ENCODE measurements at places on chromosomes 2 and 18.
A peak's percentile ranks its signal among the peaks of the same experiment; 100 is the strongest.

- peak; percentile 91 for DNase-seq
Observed at GRCh38 chr2:10122500-10123280, at the start of gene RRM2. Gene RRM2, plus strand, starts transcription at chr2:10122739. Its CDS starts 60 bp downstream, at chr2:10122799.

- no peak for DNase-seq
Observed at GRCh38 chr18:79962835-79963657, 1.4 kb upstream of the HSBP1L1 start.

GRCh38 chr2:102001767-102002142 lies 10.0 kb downstream of the IL1R2 start:
- DNase-seq: no peak

DNA sequence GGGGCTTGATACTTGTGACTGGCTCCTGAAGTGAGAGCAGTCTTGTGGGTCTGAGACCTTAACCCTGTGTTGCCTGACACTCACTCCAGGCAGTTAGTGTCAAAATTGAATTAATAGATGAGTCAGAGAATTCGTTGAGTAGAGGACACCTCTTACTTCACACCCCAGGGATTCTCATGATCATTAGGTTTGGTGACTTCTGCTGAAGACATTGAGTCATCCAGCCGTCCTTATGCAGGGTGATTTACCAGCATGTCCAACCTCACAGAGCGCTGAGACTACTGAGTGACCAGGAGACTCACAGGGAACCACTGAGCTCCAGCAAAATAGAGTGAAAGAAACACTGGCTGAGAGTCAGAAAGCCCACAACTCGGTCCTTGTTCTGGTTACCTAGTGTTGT lies 36.0 kb upstream of the EVA1A start:
- no peak for DNase-seq

- DNase-seq: no peak
Observed at GRCh38 chr2:63432373-63432772, 155.9 kb downstream of the WDPCP start.

- no peak for DNase-seq
Observed at GRCh38 chr18:8029061-8029460, 461.9 kb downstream of the PTPRM start.

GRCh38 chr18:3044931-3045698 lies 32.2 kb upstream of the LPIN2 start:
- no peak for DNase-seq

- DNase-seq: no peak
Observed at GRCh38 chr2:209239585-209239938, 184.3 kb upstream of the MAP2 start.

GRCh38 chr2:167381349-167381748 lies 493.1 kb downstream of the XIRP2 start:
- no peak for DNase-seq

GRCh38 chr18:49584394-49584793 lies 22.5 kb downstream of the LIPG start:
- DNase-seq: no peak

DNA sequence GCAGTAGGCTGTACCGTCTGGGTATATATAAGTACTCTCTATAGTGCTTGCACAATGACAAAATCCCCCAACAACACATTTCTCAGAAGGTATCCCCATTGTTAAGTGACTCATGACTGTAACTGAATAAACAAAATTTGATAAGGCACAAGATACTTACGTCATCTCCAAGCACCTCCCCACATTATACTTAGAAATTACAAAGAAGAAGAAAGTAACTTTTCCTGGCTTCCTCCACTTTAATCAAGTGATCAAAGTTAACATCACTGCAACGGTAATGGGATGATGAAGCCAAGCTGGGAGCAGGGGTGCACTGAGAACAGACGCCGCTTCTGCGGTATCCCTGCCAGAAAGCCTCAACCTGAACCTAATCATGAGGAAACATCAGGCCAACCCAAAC lies 9.7 kb downstream of the TNS1 start:
- DNase-seq: no peak

- no peak for DNase-seq
Observed at GRCh38 chr2:60945341-60945740, 64.0 kb downstream of the REL start.

DNA sequence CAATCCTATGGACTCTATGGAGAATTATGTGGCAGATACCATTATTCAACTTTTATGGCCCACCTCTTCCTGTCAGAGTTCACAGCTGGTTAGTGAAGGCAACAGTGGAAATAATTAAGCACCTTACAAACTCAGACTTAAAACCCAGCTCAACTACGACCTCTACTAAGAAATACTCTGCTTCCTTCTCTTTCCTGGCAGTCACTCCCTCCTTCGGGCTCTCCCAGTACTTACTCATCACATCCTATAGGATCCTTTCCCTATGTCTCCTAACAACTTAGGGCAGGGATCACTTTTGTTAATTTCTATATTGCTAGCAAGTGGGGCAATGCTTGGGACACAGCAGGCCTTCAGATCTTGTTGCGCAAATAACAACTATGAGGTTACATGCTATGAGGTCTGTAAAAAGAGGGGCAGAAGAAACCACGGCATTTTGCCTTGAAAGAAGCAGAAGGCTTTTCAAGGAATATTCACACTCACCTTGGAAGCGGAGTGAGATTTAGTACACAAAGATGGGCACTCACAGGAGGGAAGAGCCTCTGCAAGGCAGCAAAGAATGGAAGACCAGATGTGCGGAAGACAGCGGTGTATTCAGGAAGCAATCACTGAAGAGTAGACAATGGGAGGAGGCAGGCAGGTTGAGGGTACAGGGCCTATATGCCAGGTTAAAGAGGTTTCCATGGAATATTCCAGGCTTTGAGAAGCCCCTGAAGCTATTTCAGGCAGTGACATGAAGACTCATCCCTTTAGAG lies 2.1 kb downstream of the STK39 start:
- DNase-seq: no peak

GRCh38 chr2:50443868-50444630 lies 587.9 kb downstream of the NRXN1 start:
- no peak for DNase-seq

DNA sequence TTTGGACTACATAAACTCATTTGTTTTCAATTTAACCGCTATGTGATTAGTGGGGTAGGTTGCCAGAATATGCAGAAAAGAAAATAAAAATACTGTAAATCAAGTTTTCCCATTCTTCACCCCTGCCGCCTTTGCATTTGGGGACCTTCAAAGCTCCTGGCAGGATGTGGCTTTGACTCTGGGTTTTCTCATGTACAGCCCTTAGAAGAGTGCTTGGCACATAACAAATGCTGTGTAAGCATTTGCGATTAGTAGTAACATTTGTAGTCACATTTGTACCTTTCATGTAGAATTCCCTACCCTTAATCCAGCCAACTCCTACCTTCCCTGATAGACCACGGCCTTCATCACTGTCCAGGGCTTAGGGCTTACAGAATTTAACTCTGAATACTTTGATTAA lies 262.6 kb downstream of the MREG start:
- no peak for DNase-seq

- DNase-seq: no peak
Observed at GRCh38 chr2:192029089-192029488, 165.6 kb downstream of the TMEFF2 start.

DNA sequence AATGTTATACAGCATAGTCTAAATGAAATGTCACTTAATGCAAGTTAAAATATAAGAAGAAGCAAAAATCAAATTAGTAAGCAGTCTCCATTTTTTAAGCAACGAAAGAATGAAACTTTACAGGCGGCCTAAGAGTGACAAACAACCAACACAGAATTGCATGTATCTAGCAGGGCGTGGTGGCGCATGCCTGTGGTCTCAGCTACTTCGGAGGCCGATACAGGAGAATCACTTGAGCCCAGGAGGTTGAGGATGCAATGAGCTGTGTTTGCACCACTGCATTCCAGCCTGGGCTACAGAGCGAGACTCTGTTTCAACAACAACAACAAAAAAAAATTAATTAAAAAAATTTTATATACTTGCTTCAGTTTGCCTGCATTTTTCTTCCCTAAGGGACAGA lies 16.6 kb downstream of the RBMS1 start:
- no peak for DNase-seq

DNA sequence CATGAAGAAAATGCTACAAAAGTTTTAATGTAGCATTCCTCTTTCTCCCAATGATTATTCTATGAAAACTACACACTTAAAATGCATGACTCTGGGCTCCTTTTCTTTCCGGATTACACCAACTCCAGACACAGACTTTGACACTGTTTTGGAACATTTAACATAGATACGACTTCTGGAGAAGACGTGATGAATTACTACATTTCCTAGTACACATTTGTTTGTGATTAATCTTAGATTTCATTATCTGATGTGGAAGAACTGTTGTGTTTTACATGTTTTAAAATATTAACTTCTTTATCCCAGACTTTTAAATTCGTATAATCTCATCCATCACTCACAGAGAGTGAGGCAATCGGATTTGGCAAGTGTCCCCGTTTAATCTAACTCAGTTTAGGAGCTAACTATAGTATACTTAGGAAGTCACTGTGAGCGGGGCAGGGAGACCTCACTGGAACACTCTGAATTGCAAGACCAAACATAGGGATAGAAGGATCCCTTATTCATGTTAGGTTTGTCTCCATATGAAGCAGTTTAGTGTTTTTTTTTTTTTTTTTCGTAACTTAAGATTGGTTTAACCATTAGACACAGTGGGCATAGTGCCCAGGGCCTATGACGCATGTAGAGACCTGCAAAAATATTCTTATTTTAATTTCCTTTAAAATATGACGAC lies 66.7 kb downstream of the PDE1A start:
- DNase-seq: no peak

- DNase-seq: no peak
Observed at GRCh38 chr2:233375490-233376314, 21.4 kb downstream of the DGKD start.

GRCh38 chr2:216501854-216502253 lies 3.2 kb downstream of the RPL37A start:
- DNase-seq: no peak

GRCh38 chr2:127807678-127808353 lies 3.2 kb downstream of the WDR33 start:
- no peak for DNase-seq

- no peak for DNase-seq
Observed at GRCh38 chr2:194301946-194302345, 1355.1 kb upstream of the SLC39A10 start.

DNA sequence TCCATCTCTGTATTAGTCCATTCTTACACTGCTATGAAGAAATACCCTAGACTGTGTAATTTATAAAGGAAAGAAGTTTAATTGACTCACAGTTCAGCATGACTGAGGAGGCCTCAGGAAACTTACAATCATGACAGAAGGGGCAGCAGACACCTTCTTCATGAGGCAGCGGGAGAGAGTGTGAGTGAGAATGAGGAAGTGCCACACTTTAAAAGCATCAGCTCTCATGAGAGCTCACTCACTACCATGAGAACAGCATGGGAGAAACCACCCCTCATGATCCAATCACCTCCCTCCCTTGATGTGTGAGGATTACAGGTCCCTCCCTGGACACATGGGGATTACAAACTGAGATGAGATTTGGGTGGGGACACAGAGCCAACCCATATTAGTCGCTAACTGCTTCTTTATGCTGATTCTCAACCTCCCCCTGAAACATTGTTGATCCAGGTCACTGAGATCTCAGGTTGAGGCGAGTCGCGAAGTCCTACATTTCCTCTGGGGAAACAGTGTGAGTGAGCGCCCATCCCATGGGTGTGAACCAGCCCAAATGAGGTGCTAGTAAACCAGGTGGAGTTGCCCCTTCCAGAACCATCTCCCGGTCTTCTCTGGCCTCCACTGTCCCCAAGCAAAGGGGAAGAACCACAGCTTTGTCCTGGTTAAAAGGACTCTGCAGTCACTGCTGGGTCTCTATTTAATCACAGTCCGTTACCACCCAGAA lies 123.8 kb downstream of the CAPN13 start:
- DNase-seq: no peak

DNA sequence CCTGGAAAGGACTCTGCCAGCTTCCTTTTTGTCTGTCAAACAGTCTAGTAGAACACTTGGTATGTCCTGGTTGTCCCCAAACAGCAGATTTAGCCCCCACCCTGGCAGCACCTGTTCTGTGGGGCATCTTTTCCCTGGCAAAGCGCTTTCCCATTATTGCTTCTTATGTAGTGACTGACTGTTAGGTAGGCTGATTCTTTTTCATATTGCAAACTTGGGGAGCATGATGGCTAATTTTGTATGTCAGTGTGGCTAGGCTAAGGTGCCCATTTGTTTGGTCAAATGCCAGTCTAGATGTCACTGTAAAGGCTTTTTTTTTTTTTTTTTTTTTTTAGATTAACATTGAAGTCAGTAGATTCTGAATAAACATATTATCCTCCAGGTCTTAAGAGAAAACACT lies 140.2 kb downstream of the MYCN start:
- DNase-seq: no peak

DNA sequence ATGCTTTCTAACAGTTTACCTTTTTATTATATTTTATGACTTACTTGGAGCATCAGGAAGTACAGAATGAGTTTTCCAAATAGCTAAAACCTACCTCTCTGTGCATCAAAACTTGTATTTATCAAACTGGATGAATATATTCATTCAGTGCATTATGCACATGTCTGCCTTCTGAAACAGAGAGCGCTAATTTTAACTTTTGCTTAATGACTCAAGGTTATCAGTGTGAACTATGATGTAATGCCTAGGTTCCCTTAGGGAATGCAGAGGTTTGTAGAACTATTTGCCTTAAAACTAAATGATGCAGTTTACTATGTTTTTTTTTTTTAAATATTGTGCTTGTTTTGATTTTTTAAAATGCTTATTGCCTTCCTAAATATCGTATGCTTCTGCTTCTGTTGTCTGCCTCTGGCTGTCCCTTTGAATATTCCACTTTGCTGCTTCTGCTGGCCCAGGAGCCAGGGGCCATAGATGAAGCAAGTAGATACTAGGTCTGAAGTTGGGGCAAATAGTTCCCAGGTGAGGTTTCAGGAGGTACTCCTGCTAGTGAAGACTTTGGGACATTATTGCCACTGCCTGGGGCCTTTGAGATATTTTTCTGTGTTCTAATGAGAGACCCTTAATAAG lies 16.5 kb downstream of the TMEM178A start:
- DNase-seq: no peak

GRCh38 chr18:13125191-13125590 lies 93.4 kb upstream of the LDLRAD4 start:
- no peak for DNase-seq

DNA sequence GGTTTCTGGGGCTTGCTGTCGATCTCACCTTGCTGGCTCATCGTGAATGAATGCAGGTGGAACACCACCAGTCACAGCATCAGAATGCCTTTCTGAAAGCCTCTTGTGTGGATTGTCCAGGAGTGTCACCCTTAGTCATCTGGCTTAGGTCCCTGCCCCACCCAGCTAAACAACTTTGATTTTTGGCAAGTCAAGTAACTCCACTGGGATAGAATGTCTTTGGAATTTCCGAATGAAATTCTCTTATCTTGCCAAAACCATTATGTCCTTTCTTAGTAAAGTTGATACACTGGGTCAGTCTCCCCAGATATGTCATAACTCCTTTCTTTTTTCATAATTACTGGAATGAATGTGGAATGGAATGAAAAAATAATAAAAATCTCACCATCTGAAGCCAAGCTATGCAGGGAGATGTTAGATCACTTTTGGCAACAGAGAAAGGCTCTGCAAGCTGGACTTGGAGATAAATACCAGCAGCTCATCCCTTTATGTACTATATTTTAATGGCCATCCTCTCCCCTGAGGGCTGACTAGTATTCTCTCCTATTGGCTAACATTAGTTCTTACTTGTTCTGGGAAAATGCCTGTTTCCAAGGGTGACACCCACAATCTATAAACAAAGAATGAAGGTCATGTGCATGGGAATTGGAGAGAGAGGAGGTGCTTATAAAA lies 35.4 kb downstream of the INSIG2 start:
- DNase-seq: no peak

- no peak for DNase-seq
Observed at GRCh38 chr2:202642567-202642966, 7.8 kb downstream of the FAM117B start.

Data from hematopoietic multipotent progenitor cell treated with erythropoietin and hydrocortisone succinate and interleukin-3 and kit ligand, for 15 days (in vitro differentiated cells).